ENCODE measurements at places on chromosomes 5 and 9. TPM values are rescaled to one million over a fixed set of nuclear protein-coding genes. Genes with fewer than 3 reads are reported as not detected.

DNA sequence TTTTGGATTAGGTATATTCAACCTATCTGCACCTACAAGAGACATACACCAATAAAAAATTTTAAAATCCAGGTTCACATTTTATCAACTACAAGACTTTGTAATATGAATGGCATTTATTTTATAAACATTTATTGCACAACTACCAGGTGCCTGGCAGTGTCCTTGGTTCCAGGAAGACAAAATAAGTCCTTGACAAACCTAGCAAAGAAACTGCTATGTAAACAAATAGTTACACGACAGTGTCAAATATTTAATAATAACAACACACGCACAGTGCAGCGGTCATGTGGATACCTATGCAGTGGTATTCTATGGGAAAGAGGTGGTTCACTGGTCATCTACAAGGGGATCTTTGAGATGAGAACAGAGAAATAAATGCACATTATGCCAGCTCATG is 120.7 kb downstream of the MYO10 start:
- H3K27me3 ChIP-seq: no peaks in the 10 kb centered on the region
- H3K27ac ChIP-seq: no peak overlapping the region
- no peak for DNase-seq

DNA sequence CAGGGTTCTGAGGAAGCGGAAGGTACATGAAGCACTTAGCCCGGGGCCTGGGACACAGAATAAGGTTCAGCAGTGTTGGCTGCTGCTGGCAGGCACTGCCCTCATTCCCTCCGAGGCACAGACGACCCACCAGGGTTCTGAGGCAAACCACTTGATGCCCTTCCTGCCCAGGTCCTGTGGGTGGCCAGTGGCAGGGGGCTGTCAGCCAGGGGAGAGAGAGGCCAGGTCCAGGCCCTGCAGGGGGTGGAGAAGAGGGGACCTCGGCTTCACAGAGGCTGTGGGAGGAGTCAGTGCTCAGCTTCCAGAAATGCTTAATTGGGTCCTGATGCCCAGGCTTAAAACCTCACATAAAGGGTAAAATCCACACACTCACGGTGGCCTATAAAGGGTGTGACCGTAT is 4.4 kb upstream of the ZDHHC12 start:
- no peaks in the 10 kb centered on the region for H3K27me3 ChIP-seq
- no peak for DNase-seq
- H3K27ac ChIP-seq: no peak overlapping the region
- H3K36me3 ChIP-seq: peaks cover 9% of the 10 kb centered on the region

GRCh38 chr9:129990269-129991010 is 52.5 kb downstream of the FNBP1 start:
- no peaks in the 10 kb centered on the region for H3K27me3 ChIP-seq
- peaks cover 82% of the 10 kb centered on the region for H3K4me1 ChIP-seq
- H3K4me3 ChIP-seq: peak overlapping the region; percentile 68
- DNase-seq: peak; percentile 60
- H3K36me3 ChIP-seq: peaks cover 18% of the 10 kb centered on the region

Gene URM1
- total RNA-seq: 46.2 TPM
